ENCODE measurements at places on chromosomes 4 and X. TPM values are rescaled to one million over a fixed set of nuclear protein-coding genes. Genes with fewer than 3 reads are reported as not detected.

Gene UNC5C
- total RNA-seq: 1.3 TPM

Gene ANAPC4
- 33.0 TPM for total RNA-seq

Gene RAB33A
- total RNA-seq: 3.9 TPM

Gene ASB12
- 1.2 TPM for total RNA-seq

Gene NPY5R
- total RNA-seq: 1.5 TPM

Gene P2RY8
- 0.11 TPM for total RNA-seq

Gene TEX13B
- total RNA-seq: not detected

Gene CAPN6
- 10.6 TPM for total RNA-seq

Gene USP27X
- 5.7 TPM for total RNA-seq

Gene DCAF4L1
- 0.17 TPM for total RNA-seq

GRCh38 chrX:105882581-105883275 is 60.4 kb downstream of the NRK start:
- DNase-seq: no peak
- H3K27me3 ChIP-seq: no peaks in the 10 kb centered on the region
- H3K27ac ChIP-seq: no peak overlapping the region
- no peaks in the 10 kb centered on the region for H3K36me3 ChIP-seq
- H3K4me1 ChIP-seq: no peaks in the 10 kb centered on the region

DNA sequence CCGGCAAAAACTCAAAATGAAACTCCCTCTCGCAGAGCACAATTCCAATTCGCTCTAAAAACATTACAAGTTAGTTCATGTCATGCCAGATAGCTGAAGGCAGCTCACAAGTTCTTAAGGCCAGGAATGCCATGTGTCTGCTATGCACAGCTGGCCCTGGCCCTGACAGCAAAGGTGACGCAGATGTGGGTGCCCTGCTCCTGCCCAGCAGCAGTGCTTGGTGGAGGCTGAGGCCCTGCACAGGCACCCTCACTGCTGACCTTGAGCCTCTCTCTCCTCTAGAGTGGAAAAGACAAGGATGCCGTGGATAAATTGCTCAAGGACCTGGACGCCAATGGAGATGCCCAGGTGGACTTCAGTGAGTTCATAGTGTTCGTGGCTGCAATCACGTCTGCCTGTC is 2.9 kb downstream of the S100P start:
- no peak overlapping the region for H3K27ac ChIP-seq
- no peak for DNase-seq
- no peaks in the 10 kb centered on the region for H3K36me3 ChIP-seq
- no peaks in the 10 kb centered on the region for H3K27me3 ChIP-seq
- H3K4me3 ChIP-seq: no peak overlapping the region

GRCh38 chrX:120512222-120512621 is 43.1 kb upstream of the LAMP2 start:
- no peak for DNase-seq
- H3K36me3 ChIP-seq: no peaks in the 10 kb centered on the region
- H3K4me1 ChIP-seq: no peaks in the 10 kb centered on the region
- no peak overlapping the region for H3K27ac ChIP-seq
- no peaks in the 10 kb centered on the region for H3K27me3 ChIP-seq
- H3K4me3 ChIP-seq: no peak overlapping the region

GRCh38 chr4:13597604-13598003 is 29.9 kb downstream of the BOD1L1 start:
- no peaks in the 10 kb centered on the region for H3K4me1 ChIP-seq
- no peaks in the 10 kb centered on the region for H3K27me3 ChIP-seq
- no peak overlapping the region for H3K27ac ChIP-seq

GRCh38 chrX:103624111-103624510 is 4.7 kb upstream of the TCEAL1 start:
- no peak overlapping the region for H3K27ac ChIP-seq
- no peaks in the 10 kb centered on the region for H3K27me3 ChIP-seq
- no peaks in the 10 kb centered on the region for H3K4me1 ChIP-seq
- H3K36me3 ChIP-seq: no peaks in the 10 kb centered on the region

- no peaks in the 10 kb centered on the region for H3K27me3 ChIP-seq
- no peak overlapping the region for H3K27ac ChIP-seq
- no peaks in the 10 kb centered on the region for H3K4me1 ChIP-seq
- no peak for DNase-seq
- no peaks in the 10 kb centered on the region for H3K36me3 ChIP-seq
- no peak overlapping the region for H3K4me3 ChIP-seq
These were observed 153.0 kb upstream of the PSAPL1 start for GRCh38 chr4:7587433-7588405.

- no peaks in the 10 kb centered on the region for H3K27me3 ChIP-seq
- H3K4me3 ChIP-seq: no peak overlapping the region
- H3K27ac ChIP-seq: no peak overlapping the region
These were observed 64.7 kb upstream of the BTC start for GRCh38 chr4:74858921-74859562.

DNA sequence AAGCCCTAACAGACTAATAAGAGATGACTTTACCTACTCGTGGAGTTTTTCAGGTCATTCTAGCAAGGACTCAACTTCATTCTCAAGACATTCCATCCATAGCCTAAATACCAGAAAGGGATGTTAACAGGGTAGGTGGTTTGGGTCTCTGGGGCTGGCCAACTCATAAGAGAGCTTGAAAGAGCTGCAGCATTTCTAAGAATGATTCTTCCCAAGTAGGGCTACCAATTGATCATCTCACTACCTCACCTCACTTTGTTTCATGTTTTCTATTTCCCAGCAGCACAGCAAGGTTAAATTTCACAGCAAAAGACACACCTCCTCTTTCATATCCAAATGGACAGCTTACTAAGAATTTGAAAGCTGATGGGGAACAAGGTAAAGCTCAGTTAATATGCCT is 614.8 kb upstream of the DIPK2B start:
- peaks cover 6% of the 10 kb centered on the region for H3K36me3 ChIP-seq
- DNase-seq: no peak
- no peak overlapping the region for H3K4me3 ChIP-seq
- no peak overlapping the region for H3K27ac ChIP-seq

DNA sequence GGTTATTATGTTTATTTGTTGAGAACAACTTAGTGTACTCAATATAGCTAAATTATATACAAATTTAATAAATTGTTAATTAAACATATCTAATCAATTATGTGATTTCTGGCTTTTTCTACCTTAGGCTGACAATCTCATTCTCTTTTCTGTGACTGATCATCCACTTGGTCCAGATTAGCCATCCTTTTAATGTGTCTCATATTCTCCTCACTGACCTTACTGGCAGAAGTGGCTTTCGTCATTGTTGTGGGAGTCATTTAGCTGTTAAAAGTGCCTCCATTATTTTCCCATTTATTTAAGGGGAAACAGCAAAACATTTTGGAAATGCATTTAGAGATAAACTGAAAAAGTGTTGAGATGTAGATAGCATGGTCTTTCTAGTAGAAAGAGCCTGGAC is 172.2 kb downstream of the CCSER1 start:
- no peaks in the 10 kb centered on the region for H3K36me3 ChIP-seq
- no peaks in the 10 kb centered on the region for H3K27me3 ChIP-seq
- H3K4me1 ChIP-seq: no peaks in the 10 kb centered on the region
- DNase-seq: no peak
- H3K27ac ChIP-seq: no peak overlapping the region
- no peak overlapping the region for H3K4me3 ChIP-seq

GRCh38 chrX:134875671-134876070 is 115.1 kb upstream of the SMIM10 start:
- H3K4me3 ChIP-seq: no peak overlapping the region
- no peaks in the 10 kb centered on the region for H3K4me1 ChIP-seq
- no peak overlapping the region for H3K27ac ChIP-seq

DNA sequence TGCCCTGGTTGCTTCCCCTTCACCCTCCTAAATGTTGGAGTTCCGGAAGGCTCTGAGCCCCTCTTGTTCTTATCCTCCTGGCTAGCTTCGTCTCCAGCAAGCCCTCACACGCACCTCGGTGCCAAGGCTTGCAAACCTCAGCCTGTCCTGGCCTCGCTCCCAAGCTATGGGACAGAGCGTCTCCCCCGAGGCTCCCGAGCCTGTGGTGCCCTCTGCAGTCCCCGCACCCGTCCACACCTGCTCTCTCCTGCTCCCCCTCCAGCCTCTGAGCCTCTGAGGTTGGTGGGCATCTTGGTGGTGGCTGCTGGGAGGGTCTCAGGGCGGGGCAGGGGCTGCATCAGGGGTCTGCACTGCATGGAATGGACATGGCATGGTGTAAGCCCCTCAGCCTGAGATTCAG is 63.2 kb downstream of the TRMT44 start:
- H3K27me3 ChIP-seq: no peaks in the 10 kb centered on the region
- DNase-seq: no peak
- H3K4me3 ChIP-seq: no peak overlapping the region
- no peak overlapping the region for H3K27ac ChIP-seq

DNA sequence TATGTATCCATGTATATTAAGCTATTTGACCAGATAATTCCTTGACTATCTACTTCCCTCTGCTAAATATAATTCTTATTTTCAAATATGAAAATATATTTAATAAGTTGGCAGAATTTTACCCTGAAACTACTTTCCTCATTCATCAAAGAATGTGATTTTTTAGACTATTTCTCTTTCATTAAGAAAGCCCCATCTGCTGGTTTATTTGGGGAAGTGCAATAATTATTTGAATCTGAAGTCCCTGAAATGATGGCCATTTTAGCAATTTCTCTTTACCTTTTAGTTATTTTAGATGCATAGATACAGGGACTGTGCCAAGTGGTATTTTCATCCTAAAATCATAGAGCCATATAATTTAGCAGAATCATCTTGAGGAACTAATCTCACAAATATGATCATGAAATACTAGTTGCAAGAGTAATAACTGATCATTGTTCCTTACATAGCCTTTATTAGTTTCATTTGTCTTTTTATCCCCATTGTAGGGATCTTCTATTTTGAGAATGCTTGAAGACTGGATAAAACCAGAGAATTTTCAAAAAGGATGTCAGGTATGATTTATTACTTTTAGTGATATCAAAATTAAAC is 39.0 kb downstream of the ENPEP start:
- H3K4me3 ChIP-seq: no peak overlapping the region
- no peaks in the 10 kb centered on the region for H3K4me1 ChIP-seq
- no peaks in the 10 kb centered on the region for H3K36me3 ChIP-seq
- DNase-seq: no peak

- H3K36me3 ChIP-seq: no peaks in the 10 kb centered on the region
- DNase-seq: no peak
- H3K27ac ChIP-seq: no peak overlapping the region
- H3K27me3 ChIP-seq: no peaks in the 10 kb centered on the region
- H3K4me3 ChIP-seq: no peak overlapping the region
These were observed 21.7 kb upstream of the MFAP3L start for GRCh38 chr4:170047771-170048354.

GRCh38 chr4:30525662-30526315 is 194.4 kb upstream of the PCDH7 start:
- H3K4me1 ChIP-seq: 0 out of 2 replicates have a peak, but pooled peaks cover 2% of the 10 kb centered on the region
- H3K27ac ChIP-seq: no peak overlapping the region
- no peaks in the 10 kb centered on the region for H3K27me3 ChIP-seq
- no peaks in the 10 kb centered on the region for H3K36me3 ChIP-seq
- no peak for DNase-seq
- H3K4me3 ChIP-seq: no peak overlapping the region

GRCh38 chr4:20760053-20760452 is 59.8 kb downstream of the PACRGL start:
- no peaks in the 10 kb centered on the region for H3K27me3 ChIP-seq
- no peaks in the 10 kb centered on the region for H3K36me3 ChIP-seq
- no peaks in the 10 kb centered on the region for H3K4me1 ChIP-seq
- DNase-seq: peak; percentile 45

- no peaks in the 10 kb centered on the region for H3K36me3 ChIP-seq
- H3K4me1 ChIP-seq: no peaks in the 10 kb centered on the region
- H3K27me3 ChIP-seq: no peaks in the 10 kb centered on the region
- H3K27ac ChIP-seq: no peak overlapping the region
- H3K4me3 ChIP-seq: no peak overlapping the region
- DNase-seq: no peak
These were observed 1.7 kb downstream of the PPP1R3F start for GRCh38 chrX:49271341-49271740.

DNA sequence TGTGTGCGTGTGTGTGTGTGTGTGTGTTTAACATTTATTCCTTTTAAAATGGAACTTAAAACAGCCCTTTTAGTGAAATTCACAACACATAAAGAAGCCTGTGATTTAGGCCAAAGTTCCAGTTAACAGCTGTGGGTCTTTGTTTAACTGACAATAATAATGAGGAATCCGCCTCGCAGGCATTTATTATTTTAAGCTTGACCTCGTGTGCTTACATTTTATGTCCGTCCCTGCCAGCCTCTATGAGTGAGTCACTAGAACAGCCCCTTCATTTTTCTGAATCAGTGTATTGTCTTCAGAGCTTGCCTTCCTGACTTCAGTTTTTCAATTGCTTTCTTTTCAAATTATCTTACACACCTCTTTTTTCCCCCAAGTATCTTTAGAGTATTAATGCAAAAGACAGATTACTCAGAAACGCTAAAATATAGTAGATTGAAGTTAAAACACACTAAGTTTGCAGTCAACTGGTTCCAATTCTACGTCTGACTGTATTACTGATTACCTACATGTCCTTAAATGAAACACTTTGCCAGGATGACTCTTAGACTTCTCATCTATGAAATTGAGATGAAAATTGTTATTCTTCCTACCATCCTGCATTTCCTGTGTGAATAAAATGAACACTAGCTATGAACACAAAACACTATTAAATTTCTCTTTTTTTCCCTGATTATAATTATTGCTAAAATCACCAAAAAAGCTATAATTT is 319.6 kb upstream of the HS3ST1 start:
- no peaks in the 10 kb centered on the region for H3K27me3 ChIP-seq
- no peaks in the 10 kb centered on the region for H3K36me3 ChIP-seq
- H3K4me1 ChIP-seq: no peaks in the 10 kb centered on the region

DNA sequence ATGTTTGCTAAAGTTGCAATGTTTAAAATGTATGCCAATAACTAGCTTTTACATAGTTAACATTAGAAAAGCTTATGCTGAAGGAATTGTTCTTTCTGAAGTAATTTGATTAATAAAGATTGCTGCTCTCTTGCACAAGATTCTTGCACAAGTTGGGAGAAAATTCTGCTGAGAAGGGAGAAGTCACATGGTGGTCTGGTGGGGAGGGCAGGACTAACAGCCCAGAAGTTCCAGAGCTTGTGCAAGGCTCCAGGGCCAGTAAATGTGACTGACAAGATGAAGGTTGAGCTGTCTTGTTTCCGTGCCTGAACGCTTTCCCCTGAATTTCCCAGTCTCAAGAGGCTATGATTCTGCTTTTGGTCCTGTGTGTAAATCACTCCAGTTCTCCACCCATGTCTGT is 112.9 kb upstream of the VCX start:
- H3K27me3 ChIP-seq: no peaks in the 10 kb centered on the region
- no peaks in the 10 kb centered on the region for H3K4me1 ChIP-seq
- no peak for DNase-seq
- H3K4me3 ChIP-seq: no peak overlapping the region

- no peaks in the 10 kb centered on the region for H3K36me3 ChIP-seq
- H3K4me3 ChIP-seq: no peak overlapping the region
- DNase-seq: no peak
- H3K27ac ChIP-seq: no peak overlapping the region
- no peaks in the 10 kb centered on the region for H3K27me3 ChIP-seq
These were observed 127.0 kb upstream of the DDIT4L start for GRCh38 chr4:100317032-100317864.

DNA sequence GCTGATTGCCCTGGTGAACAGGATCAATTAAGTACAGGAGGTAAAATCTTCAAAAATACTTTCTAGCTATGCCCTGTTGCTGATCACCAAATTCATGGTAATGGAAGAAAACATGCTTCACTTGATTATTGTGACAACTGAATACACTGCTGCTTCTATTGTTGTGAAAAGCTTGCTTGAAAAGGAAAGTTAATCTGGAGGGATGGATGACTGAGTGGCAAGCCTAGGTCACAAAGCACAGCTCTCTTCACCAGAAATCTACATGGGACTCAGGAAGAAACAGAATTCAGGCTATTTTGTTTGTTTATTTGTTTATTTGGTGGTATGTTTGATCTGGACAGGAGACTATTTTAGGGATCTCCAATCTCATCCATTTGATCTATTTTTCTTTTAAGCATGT is 182.0 kb downstream of the MGST2 start:
- no peak overlapping the region for H3K27ac ChIP-seq
- H3K36me3 ChIP-seq: no peaks in the 10 kb centered on the region
- peaks cover 10% of the 10 kb centered on the region for H3K4me1 ChIP-seq

Data from H1 (cell line).